Stimulated activated CD4-positive, alpha-beta T cell treated with anti-CD3 and anti-CD28 coated beads, Interleukin-2, amount 100 ng/mL, for 24 hours (primary cell): ENCODE measurements at places on chromosomes 6 and 20.
A peak's percentile ranks its signal among the peaks of the same experiment; 100 is the strongest.

GRCh38 chr6:150116200-150116800 lies 26.5 kb upstream of the PPP1R14C start:
- DNase-seq = no peak

GRCh38 chr6:32562940-32563339 lies 26.7 kb downstream of the HLA-DRB1 start:
- no peak for DNase-seq

DNA sequence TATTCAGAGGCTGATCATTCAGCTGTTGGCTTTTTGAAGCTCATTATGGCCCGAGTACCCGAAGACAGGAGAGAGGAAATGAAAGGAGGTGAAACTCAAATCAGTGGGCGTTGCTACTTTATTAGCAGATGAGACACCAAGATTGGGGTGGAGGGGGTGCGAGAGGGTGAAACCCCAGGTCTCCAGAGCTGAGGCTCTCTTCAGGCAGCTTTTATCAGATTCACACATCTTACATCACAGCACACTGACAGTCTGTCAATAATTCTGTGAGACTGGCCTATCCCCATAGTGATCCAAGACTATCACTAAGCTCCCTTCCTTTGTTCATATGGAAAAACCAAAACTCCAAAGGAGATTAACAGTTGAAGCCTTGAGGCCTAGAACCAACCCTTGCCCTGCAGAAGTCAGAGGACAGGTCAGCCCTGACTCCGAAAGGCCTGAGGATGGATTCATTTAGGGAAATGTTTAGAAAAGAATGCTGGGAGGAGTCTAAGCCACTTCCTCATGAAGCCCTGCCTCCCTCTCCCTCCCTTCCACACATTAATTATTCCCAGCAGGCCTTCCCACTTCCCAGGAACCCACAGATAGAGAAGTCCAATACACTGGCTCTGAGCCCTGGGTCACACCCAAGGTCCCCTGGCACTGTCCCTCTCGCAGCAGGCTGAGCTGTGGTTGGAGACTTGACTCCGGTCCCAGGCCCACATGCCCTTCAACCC lies 23.2 kb downstream of the TRERF1 start:
- peak; percentile 49 for DNase-seq

DNA sequence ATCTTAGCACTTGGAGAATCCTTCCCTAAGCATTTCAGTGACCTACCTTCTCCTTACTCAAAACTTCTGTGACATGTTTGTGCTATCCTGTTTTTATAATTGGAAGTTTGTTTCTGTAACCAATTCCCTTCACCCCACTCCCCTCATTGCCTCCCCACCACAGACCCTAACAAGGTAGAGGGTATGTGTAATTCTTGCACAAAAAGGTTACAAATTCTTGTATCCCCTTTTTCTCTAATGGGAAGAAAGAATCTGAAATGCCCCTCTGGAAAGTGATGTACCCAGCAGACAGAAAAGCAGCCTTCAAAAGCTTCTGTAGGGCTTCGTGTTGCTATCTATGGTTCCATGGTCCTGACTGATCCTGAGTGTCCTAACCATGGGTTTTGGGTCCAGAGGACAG lies 111.7 kb upstream of the TMEM170B start:
- no peak for DNase-seq

DNA sequence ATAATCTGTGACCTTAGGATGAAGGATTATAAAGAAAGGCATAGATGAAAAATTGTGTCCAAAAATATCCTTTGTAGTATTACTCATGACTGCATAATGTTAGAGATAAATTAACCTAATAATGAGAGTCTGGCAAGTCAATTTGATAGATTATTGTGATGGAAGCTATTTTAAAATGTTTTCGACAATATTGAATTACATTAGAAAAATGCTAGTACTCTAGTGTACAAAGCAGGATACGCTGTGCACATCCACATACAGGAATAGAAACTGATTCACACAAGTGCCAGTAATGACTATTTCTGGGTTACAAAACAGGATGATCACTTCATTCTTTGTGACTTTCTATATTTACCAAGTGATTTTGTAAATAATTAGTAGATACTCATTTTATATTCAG lies 3.3 kb downstream of the SLC17A2 start:
- DNase-seq = no peak

GRCh38 chr6:11215773-11216172 lies 16.7 kb downstream of the NEDD9 start:
- DNase-seq = no peak

GRCh38 chr6:18269717-18270116 lies 5.4 kb upstream of the DEK start:
- DNase-seq = no peak

- DNase-seq = no peak
Observed at GRCh38 chr6:110795271-110795670, 20.0 kb downstream of the CDK19 start.

GRCh38 chr6:1396952-1397868 lies 7.8 kb downstream of the FOXF2 start:
- peak; percentile 78 for DNase-seq

GRCh38 chr20:25294459-25295385 lies 46.8 kb downstream of the PYGB start:
- DNase-seq = peak; percentile 66

- no peak for DNase-seq
Observed at GRCh38 chr20:20782231-20782630, 69.8 kb upstream of the RALGAPA2 start.

DNA sequence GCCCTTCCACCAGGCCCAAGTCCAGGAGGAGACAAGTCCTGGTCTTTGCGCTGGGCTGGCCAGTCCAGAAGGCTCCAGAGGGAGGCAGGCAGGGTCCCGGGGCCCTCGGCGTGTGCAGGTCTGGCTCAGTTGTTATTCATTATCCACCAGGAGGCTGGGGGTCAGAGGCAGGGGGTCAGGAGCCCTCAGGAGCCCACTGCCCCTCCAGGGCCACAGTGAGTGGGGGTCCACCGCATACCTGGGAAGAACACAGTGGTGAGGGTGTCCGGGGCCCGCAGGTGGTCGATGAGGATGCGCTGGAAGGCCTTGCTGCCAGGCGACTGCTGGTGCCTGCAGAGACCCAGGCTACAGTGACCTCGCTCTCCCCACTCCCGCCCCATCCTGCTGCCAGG lies 4.4 kb upstream of the C20orf144 start:
- no peak for DNase-seq

DNA sequence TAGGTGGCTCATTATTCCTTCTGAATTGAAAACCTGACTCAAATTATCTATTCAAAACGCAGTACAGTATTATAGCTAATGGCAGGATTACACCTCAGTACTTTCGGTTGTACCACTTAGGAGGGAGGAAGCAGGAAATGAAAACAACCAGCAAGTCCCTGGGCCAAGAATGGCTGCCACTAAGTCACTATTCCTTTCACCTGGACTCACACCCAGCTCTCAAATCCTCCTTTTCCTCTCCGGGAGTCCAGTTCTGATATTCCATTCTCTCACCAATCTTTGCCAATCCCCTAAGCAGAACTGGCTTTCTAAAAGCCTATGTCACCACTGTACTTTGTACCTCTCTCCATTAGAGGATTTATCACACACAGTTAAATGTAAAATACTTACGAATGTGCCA lies 20.6 kb downstream of the TMEM242 start:
- no peak for DNase-seq

DNA sequence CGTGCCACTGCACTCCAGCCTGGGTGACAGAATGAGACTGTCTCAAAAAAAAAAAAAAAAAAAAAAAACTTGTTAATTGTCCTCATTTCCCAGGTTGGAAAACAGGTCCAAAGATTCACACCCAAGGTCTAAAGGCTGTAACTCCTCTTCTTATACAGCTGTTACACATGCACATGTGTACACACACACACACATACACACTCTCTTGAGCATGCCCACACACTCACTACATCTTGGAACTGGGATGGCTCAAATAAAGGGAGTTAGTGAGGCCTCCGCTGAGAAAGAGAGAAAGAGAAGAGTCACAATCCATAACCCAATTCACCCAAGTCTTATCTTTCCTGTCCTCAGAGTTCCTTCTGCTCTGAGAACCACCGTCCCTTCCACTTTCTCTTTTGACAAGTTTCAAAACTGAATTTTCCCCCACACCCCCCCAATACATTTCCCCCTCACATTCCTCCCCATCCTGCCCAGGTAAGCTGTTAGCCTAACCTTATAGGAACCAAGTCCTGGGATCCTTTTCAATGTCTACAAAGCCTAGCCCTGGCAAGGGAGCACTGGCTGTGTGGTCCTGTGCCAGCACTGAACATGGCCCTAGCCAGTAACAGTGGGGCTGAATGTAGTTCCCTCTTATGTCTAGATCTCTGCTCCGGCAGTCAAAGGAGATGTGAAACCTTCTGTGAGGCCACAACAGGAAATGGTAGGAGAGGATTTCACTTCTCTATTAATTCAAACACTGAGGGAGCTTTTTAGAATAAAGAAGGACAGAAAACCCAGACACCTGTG lies 3.2 kb upstream of the HLA-DMB start:
- DNase-seq = peak; percentile 31

GRCh38 chr6:69663215-69663614 lies 133.6 kb downstream of the LMBRD1 start:
- DNase-seq = no peak

GRCh38 chr6:111068866-111069234 lies 18.5 kb upstream of the SLC16A10 start:
- DNase-seq = no peak

DNA sequence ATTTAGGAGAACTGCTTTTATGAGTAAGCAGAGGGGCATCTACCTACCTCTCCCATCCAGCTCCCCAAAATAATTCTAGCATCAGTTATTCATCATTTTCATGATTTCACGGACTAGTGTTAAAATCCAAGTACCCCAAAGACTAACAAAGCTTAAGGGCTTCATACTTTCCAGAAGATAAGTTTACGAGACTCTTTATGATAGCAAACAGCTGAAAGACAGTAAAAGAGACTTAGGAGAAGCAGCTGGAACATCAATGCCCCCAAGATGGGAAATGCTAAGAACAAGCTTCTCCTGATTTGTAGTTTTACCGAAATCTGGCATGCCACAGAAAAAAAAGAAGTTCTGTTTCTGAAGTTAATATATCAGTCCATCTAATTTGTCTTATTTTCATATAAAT lies 70.0 kb downstream of the COL12A1 start:
- no peak for DNase-seq

DNA sequence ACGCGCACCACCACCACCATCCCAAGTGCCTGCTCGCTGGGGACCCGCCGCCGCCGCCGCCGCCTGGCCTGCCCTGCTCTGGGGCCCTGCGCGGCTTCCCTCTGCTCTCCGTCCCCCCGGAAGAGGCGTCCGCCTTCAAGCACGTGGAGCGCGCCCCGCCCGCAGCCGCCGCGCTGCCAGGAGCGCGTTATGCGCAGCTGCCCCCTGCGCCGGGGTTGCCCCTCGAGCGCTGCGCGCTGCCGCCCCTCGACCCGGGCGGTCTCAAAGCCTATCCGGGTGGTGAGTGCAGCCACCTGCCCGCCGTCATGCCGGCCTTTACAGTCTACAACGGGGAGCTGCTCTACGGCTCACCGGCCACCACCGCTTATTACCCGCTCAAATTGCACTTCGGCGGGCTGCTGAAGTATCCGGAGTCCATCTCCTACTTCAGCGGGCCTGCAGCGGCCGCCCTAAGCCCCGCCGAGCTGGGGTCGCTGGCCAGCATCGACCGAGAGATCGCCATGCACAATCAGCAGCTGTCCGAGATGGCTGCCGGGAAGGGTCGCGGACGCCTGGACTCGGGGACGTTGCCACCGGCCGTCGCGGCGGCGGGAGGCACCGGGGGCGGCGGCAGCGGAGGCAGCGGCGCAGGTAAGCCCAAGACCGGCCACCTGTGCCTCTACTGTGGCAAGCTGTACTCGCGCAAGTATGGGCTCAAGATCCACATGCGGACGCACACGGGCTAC lies 7.2 kb downstream of the PRDM13 start:
- DNase-seq = peak; percentile 45

GRCh38 chr6:170250981-170251775 lies 39.7 kb downstream of the DLL1 start:
- no peak for DNase-seq

DNA sequence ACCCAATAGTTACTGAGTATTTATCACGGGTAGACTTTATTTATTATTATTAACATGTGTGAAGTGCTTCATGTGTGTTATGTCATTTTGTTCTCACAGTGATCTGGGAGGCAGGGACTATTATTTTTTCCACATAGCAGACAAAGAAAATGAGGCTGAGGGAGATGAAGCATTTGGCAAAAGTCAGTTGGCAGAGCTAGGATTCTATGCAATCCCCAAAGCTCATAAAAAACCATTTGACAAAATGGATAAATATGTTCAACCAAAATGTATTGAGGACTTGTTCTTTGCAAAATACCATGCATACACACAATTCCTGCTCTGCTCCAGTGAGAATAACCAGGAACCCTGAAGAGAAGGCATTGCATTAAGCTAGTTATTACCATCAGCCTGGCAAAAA lies 184.4 kb downstream of the HS3ST5 start:
- no peak for DNase-seq

DNA sequence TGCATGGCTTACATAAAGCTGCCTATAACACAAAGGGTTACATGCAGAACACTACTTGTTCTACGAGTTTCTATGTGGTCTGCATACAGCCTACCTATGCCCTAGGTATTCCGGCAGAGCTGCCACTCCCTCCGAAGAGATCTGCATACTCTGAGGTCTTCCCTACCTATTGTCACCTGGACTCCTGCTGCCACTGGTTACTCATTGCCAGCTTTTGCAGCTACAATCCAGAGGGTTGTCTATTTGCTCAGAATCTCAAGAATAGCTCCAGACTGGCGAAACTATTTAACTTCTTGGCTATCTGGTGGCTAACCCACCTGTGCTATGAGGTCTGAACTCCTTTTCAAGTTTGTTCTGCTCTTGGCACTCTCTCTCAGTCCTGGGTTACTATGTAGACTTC lies 323.3 kb downstream of the BMP2 start:
- DNase-seq = no peak

DNA sequence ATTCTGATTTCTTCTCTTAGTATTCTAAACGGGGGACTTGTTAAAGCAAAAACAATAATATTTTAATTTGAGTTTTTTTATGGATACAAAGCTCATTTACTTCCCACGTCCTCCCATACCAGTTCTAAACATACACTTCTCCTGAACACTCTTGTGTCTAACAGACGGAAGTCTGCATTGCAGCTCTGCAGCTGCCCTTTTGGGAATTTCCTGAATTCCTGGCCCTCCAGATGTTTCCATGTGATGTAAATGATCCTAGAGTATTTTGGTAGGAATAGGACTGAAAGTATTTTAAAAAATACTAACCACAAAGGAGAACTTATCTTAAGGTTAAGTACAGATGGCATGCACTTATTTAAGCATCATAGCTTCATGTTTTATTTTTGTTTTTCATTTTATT lies 886.7 kb downstream of the TBC1D32 start:
- DNase-seq = no peak

GRCh38 chr6:6981681-6982322 lies 126.0 kb upstream of the RREB1 start:
- DNase-seq = no peak

GRCh38 chr6:35082733-35083403 lies 58.3 kb downstream of the TCP11 start:
- no peak for DNase-seq

GRCh38 chr6:156182356-156182755 lies 594.8 kb upstream of the ARID1B start:
- no peak for DNase-seq

GRCh38 chr6:47974106-47974505 lies 136.9 kb downstream of the PTCHD4 start:
- DNase-seq = no peak

GRCh38 chr20:3237958-3238615 lies 903 bp downstream of the SLC4A11 start:
- DNase-seq = peak; percentile 26

- DNase-seq = no peak
Observed at GRCh38 chr20:20593447-20594170, 118.8 kb downstream of the RALGAPA2 start.

- no peak for DNase-seq
Observed at GRCh38 chr6:163151212-163151611, 263.3 kb upstream of the QKI start.

GRCh38 chr20:64079273-64080012 lies at the start of gene RGS19:
TSS of gene RGS19 (minus strand) at chr20:64079518. CDS start at chr20:64076886, 2,632 bp downstream.
- DNase-seq = peak; percentile 64
